ENCODE measurements at places on chromosomes 2 and 18.

DNA sequence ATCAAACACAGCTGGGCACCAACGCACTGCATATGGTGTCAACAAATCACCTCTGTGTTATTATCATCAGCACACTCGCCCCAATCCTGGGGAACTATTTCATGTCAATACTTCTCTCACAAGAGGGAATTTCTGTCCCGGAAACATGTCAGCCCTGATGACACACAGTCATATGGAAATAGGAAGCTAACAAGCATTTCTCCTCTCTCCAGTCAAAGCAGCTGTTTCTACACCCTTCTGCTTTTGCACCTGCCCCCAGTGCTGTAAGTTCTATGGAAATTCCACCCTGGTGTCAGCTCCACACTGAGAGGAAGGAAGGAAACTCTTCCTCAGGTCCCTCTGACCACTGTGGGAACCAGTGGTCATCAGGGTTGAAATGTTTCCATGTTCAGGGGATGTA is 447.6 kb upstream of the ID2 start:
- no peak for DNase-seq

GRCh38 chr2:709138-709765 is 32.0 kb upstream of the TMEM18 start:
- DNase-seq = no peak

DNA sequence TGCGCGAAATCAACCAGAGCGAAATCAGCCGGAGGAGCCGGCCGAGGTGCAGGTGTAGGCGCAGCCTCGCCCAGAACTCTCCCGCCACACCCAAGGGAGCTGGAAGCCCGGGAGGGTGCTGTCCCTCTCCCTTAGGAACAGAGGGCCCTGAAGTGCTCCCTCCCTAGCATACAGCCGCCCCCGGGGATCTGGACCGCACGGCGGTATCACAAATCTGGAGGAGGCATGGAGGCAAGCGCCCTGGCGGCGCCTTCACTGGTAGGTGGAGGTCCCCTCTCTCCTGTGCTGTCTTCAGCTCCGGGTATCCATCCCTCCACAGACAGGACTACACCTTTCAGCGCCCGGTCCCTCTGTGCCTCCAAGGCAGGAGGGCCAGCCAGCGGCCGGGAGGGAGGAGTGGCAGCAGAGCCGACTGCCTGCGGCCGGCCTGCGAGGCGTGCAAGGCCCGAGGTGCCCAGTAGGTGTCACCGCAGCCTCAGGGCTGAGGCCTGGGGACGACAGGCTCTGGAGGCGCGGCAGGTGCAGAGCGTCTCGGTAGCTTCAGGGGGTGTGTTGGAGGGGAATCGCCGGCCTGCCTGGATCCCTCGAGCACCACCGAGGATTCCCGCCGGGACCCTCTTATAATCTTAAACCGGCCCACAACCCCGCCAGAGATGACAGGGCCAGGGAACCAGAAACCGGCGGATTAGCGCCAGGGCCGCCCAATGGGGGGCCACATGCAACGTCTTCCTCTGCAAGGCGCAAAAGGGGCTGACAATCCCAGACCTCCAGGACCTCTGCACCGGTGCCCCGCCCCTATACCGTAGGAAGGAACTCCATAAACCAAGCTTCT is 2.8 kb downstream of the IHH start:
- peak; percentile 73 for DNase-seq

DNA sequence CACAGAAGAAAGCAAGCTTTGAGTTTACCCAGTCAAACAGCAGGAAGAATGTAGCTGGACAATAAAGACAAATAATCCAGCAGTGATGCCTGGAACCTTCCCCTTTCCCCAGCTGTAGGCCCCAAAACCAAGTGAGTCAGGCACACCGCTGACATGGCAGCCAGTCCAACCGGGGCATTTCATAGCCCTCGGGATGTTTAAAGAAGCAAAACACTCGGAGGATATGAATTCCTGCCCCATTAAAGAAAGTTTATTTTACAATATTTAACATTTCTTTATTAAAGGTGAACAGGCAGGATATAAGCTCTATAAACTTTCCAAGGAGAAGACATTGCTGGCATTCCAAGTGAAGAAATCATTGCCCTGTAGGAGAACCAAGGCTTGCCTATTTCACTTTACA is 507.6 kb upstream of the TNP1 start:
- no peak for DNase-seq

DNA sequence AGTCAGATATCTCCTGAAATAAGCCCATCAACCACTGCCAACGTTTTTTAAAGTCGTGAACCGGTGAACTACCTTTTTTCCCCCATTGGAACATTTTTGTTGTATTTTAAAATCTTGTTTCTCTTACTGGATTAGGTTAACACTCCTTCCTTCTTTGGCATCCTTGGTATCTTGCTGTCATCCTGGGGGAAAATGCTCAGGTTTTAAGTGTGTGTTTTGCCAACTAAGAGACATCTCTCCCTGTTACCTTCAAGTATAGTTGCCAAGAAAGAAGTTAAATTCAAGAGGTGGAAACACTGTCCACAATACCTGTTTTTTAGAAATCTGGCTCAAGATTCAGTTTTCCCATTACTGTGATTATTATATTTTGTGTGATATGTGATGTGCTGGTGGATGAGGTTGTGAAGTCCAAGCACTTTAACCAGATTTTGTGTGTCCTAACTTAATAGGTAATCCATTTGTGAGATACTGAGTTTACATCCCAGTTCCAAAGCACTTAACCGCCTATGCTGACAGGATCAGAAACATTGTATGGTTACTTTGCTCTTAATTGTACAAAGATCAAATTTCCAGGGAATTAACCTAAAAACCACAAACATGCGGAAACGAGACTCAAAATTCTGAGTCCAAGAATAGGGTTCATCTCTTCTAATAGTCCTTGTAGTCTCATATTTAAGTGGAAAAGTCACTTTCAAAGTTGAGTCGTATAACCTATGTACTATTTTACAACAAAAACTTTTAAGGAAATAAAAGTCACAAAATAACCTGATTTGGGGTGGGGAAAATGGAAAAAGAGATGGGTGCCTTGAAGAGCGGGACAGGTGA is 1.3 kb upstream of the SP3 start:
- no peak for DNase-seq

GRCh38 chr2:11839916-11840315 is 93.5 kb downstream of the LPIN1 start:
- no peak for DNase-seq

DNA sequence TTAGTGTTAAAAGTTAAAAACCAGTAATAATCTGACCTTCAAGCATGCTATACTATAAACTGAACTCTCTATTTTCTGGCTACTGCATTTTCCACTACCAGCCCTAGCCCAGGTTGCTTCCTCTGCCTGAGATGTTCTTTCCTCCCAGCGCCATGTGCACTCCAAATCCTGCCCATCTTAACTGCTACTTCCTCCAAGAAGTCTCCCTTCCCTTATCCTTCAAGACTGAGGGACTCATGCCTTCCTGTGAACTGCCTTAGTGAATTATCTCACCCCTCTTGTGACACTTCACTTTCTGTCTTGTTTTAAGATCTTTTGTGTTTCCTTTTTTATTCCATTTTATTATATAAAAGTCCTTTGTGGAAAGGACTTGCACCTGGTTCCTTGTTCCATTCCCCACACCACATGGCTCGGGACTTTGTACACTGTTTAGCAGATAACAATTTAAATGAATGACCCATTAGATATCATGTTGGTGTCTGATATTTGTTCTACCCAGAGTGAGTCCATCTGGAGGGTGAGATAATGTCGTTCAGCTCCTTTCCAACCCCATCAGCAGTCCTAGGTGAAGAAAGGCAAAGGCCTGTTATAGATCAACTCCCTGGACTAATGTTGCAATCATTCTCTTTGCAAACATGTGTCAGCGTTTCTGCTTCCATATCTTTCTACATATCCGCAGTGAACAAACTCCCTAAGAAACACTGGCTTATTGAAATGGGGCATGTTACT is 20.9 kb upstream of the AGFG1 start:
- no peak for DNase-seq

DNA sequence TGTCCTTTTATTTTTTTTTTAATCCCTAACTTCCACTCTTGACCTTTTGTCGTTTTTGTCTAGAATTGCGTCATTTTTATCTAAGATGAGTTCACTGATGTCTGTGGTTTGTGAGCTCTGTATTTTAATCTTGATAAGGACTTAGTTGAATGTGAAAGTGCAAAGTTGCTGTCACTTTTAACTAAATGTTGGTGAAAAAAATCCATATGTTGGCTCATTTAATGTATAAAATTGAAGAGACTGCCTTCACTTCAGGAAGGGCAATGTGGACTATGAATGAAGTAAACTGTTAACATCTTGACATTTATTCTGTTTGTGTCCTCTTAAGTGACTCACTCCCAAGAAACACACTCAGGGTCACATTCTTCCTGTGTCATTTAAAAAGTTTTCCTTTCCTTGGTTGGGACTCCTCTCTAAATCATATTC is 256.6 kb upstream of the RASGRP3 start:
- no peak for DNase-seq

GRCh38 chr2:187991389-187991788 is 300.3 kb upstream of the GULP1 start:
- DNase-seq = no peak

DNA sequence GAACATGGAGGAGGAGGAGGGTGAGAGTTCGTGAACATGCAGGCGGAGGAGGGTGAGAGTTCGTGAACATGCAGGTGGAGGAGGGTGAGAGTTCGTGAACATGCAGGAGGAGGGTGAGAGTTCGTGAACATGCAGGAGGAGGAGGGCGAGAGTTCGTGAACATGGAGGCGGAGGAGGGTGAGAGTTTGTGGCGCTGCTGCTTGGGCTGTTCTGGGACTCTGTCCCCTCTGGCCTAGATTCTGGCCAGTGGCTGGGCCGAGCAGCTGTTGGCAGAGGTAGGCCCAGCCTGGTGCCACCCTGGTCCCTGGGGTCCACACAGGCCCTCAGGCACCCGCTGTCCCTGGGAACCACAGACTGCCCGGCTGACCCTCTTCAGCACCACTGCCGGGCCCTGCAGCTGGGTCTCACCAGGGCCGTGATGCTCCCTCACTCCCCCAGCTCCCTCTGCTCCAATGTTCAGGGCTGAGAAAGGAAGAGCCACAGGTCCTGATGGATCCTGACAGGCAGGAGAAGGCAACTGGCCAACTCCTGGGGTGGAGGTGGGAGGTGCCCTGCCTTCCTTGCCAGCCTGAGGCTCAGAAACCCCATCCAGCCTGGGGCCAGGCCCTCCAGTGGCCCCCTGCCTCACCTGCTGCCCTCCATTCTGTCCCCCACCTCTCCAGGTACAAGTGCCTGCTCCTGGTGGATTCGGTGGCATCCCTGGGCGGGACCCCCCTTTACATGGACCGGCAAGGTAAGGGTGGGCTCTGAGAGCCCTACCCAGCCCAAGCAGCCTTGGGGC is 3.9 kb downstream of the AGXT start:
- no peak for DNase-seq

DNA sequence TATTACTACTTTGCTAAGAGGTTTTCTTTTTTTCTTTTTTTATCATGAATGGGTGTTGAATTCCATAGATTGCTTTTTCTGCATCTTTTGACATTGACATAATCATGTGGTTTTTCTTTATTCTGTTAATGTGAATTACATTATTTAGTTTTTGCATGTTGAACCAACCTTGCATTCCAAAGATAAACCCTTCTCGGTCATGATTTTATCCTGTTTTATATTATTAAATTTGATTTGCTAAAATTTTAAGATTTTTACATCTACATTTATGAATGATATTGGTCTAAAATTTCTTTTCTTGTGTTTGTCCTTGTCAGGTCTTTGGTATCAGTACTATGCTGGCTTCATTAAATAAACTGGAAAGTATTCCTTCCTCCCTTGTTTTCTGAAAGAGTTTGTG is 87.5 kb upstream of the FOSL2 start:
- no peak for DNase-seq

GRCh38 chr2:219733106-219733505 is 105.7 kb downstream of the SLC4A3 start:
- DNase-seq = peak; percentile 14

DNA sequence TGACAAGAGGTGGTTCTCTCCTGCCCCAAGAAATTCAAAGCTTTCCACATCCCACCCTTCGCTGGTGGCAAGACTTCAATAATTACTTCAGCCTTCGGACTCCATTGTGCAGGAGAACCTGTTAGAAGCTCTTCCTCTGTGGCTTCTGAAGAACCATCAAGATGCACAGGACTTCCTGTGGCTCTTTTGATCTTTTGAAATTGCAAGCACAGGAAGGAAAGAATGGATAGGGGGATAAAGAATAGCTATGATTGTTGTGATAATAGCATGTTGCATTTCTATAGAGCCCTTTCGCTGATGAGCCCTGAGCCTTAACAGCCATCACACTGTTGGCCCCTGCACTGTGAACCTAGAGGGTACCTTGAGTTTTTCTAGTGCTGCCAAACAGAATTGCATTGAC is 7.4 kb downstream of the EPAS1 start:
- DNase-seq = no peak

GRCh38 chr2:85501248-85501647 is 37.7 kb upstream of the MAT2A start:
- DNase-seq = no peak

DNA sequence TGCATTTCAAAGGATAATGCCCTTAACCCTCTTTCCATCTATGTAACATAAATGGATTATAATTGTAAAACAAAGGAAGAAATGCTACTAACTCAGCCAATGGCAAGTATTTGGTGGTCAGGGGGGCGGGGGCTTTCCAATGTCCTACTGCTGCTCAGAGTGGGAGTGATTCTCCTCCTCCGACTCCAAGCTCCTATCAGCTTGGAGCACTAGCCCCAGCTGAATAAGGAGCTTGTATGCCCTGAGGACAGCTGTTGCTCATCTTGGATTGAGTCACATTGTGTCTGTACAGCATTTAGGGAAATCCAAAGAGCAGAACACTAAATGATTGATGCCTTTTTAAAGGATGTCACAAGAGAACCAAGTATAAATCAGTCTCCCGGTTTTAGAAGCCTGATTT is 105.6 kb upstream of the ZNF521 start:
- no peak for DNase-seq

DNA sequence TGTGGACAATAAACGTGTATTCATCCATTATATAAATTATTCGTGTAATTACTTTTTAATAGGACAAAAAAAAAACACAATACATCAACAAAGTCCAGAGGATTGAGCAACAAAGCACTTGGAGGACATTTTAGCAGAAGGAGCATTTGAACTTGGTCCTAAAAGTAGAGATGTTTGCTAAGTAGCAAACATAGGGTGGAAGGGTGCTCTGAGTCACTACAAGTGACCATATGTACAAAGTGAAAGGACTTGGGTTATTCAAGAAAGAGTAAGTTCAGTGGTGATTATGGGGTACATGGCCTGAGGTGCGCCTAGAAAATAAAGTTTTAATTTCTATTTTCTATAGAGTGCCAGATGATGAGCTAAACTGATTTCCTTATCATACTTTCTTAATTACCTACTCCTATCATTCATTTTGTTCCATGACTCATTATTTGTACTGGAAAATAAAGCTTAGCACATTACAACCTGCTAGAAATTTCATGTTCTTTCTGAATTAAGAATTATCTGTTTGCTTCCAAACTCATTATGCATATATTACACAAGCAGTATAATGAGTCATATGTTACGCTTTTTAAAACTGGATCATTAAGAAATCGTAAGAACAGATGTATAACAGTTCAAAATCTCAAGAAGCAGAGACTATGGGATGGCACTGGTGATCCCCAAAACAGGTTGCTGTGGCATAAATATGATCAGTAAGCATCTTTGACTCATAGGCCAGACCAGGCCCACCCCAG is 13.1 kb upstream of the PPP1R1C start:
- DNase-seq = no peak

All from DMS79 treated with DMSO at 0.1 percent for 48 hours (cell line).